GF-D8 (cell line): ENCODE measurements at places on chromosomes 12 and 14.

DNA sequence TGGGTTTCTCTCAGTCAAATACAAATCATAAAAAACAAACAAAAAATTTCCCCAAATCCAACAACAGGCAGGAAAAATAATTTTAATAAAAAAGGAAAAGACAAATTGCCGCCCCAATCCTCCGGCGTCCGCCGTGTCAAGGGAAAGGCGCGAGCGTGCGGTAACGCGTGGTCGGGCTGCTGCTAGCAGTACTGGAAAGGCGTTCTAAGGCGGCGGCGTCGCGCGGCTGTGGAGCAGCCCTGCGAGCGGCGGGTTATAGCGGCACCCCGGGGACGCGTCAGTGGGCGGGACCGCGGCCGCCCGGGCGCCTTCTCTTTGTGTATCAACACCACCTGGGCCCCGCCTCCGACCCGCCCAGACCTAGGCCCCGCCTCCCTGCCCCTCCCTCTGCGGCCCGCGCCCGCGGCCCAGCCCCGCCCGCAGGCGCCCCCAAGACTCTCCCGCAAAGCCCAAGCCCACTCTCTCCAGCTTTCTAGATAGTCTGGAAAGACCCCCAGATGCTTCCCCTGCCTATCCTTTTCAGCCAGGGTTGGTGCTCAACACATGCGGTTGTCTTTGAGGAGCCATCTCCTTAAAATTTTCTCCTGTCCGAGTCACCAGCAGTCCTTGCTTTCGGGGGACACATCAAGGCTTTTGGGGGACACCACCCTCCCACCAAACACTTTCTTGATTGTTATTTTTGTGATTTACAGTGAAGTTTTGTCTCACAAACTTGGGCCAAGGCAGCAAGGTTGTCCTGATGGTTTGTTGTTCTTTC is at the start of gene SLC38A2:
TSS of gene SLC38A2 (minus strand) at position 230 of the 757 bp plus-strand sequence. CDS start 1,480 bp downstream, outside the sequence.
- DNase-seq, result peak; percentile 68

DNA sequence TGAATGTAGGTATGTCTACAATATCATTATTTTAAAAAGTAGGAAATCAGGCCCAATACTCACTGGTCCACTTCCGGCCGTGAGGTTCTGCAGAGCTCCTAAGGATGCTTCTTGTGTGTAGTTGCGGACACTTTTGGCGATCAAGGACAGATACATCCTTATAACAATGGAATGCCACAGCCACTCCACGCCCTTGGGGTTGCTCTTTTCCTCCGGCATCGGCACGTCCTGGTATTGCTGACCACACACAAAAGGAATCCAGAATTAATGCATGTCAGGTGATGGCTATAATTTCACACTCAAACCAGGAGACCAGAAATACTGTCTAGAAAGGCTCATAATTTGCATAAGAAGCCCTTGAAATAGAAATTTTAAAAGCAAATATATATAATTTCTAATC is 65.6 kb upstream of the YARS2 start:
- no peak for DNase-seq

DNA sequence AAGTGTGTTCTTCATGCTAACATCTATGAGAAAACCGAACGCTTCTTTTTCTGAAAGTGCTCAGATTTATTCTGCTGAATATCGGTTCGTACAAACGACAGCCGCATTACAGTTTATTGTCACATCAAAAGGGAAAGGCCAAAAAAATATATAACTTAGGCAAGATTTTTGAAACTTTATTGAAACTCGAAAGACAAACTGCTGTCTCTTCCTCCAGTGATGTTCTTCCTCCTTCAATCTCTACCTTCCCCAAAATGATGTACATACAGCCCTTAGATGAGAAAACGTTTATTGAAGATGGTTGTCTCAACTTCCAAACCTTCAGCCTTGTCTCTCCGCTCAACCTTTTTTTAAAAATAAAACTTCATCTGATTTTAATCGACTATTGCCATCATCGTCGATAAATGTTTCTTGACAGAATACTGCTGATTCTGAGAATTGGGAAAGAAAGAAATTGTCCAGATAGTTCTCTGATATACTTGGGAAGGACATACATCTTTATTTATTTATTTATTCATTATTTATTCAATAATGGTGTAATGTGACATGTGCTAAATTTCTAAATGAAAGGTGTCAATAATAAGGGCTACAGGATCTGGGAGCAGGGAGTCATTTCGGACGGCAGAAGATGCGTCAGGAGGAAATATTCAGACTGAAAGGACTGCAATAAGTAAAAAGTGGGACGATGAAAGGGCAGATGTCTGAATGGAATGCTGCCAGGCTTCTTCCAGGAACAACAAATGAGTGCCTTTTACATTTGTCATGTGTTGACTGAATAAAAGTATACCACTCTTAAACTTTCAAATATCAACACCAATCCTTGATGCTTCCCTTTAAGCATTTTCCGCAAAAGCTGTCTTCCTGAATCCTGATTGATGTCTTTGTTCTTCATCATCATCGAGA is 817 bp upstream of the MDM1 start:
- no peak for DNase-seq

DNA sequence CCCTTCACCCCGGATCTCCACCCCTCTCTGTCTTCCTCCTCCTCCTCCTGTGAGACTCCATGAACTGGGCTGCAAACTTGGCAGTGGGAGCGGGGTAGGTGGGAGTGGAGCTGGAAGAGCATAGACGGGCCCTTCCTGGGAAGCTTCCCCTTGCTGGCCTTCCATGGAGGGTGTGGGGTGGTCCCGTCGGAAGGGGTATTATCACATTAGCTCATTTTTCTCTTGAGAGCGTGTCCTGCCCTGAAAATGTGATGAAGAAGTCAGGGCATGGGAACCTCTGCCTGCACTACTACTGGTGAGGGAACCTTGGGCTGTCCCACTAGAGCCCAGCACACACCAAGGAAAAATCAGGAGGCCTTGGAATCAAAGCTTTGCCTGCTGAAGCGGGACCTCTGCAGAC is 66.5 kb downstream of the CACNA1C start:
- DNase-seq, result no peak

DNA sequence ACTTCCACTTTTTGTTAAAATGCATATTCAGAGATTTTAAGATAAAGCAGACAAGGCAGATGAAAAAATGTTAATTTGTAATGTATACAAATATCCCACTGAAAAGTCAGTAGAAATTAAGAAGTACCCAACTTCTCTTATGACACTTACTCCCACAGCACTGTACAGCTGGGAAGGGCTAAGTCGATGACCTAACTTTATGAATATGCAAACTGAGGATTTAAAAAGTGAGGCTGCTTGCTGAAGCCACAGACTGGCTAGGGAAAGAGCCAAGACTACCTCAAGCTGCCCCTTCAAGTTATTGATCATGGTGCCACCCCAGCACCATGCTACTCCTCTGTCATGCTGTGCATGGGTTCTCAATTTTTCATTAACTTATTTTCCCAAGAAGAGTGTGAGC is 17.0 kb downstream of the PPM1H start:
- DNase-seq, result no peak

DNA sequence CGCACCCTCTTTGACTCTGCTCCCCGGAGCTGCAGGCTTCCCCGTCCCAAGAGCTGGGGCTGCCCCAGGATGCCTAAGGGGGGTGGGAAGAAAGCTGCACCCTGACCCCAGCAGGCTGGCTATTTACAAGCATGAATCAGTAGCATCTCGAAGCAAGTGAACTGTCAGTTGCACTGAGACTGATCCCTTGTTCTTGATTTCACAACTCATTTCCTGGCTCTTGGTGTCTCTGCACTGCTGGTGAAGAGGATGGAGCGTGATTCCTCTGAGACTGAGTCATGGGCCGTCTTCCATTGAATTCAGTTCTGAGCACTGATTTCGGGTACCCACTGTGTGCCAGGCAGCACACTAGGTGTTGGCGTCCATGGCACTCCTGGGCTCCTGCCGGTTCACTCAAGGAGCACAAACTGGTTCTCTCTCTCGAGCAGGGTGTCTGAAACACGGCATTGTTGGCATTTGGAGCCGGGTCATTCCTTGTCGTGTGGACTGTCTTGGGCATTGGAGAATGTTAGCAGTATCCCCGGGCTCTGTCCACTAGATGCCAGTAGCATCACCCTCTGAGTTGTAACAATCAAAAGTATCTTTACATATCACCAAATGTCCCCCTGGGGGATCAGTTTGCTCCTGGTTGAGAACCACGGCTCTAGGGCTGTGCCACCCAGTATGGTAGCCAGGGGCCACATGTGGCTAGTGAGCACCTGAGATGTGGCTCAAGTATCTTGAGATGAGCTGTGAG is 86.9 kb downstream of the RIN3 start:
- peak; percentile 13 for DNase-seq

GRCh38 chr14:32764131-32764530 is 174.5 kb upstream of the NPAS3 start:
- DNase-seq, result no peak

- peak; percentile 93 for DNase-seq
Observed at GRCh38 chr12:65868133-65868705, 43.9 kb downstream of the HMGA2 start.

DNA sequence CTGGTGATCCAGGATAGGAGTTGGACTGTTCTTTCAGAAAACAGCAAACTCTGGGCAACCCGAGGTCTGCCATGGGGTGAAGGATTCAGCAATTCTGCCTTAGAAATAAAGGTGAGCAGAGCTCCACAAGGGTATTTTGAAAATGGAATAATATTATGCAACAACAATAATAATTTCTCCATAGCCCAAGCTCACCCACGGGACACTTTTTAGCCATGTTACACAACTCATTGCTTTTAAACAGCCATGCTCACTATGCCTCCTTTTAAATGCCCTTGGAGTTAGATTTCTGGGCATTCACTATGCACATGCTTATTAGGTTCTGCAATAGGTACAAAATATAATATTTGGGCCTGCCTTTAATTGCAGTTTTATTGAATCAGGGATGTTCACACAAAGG is 37.2 kb downstream of the SLC35F4 start:
- no peak for DNase-seq

GRCh38 chr12:12819752-12820311 is 6.7 kb downstream of the DDX47 start:
- DNase-seq, result no peak

DNA sequence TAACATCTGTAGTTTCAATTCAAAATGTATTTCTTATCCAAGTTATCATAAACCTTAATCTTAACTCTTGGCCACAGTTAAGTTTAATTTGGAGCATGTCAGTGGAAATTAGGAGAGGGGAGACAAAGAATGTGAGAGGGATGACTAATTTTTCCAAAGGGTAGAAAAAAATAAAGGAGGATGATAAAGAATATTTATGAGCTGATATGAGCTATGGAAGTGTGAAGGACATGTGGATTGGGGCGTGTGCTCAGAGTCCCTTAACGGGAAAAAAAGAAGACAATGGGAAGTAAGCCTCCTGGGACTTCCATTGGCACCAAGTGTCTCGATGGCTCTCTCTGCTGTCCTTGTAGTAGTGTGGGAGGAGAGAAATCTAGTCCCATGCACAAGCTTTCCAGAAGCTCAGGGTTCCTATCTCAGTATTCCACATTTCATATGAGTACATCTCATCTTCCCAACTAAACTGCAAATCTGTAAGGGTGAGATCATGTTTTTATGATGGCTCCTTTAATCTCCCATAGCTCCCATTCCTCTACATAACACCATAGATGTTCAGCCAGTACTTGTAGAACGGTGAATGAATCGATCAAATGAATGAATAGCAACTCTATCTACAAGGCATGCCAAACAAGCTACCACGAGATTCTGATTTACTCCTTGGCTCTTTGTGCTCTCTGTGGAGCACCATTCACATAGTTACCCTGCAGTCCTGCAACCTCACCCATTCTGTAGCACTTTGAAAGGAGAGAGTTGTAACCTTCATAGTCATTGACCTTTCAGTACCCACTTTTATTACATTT is 27.4 kb downstream of the BCL2L14 start:
- DNase-seq, result no peak

GRCh38 chr12:90945070-90945649 is 9.8 kb downstream of the CCER1 start:
- DNase-seq, result no peak
